CD8-positive, alpha-beta memory T cell (primary cell): ENCODE measurements at places on chromosomes 11 and 22.
A peak's percentile ranks its signal among the peaks of the same experiment; 100 is the strongest.

- no peak for DNase-seq
Observed at GRCh38 chr11:95074792-95075563, 8.3 kb downstream of the SRSF8 start.

DNA sequence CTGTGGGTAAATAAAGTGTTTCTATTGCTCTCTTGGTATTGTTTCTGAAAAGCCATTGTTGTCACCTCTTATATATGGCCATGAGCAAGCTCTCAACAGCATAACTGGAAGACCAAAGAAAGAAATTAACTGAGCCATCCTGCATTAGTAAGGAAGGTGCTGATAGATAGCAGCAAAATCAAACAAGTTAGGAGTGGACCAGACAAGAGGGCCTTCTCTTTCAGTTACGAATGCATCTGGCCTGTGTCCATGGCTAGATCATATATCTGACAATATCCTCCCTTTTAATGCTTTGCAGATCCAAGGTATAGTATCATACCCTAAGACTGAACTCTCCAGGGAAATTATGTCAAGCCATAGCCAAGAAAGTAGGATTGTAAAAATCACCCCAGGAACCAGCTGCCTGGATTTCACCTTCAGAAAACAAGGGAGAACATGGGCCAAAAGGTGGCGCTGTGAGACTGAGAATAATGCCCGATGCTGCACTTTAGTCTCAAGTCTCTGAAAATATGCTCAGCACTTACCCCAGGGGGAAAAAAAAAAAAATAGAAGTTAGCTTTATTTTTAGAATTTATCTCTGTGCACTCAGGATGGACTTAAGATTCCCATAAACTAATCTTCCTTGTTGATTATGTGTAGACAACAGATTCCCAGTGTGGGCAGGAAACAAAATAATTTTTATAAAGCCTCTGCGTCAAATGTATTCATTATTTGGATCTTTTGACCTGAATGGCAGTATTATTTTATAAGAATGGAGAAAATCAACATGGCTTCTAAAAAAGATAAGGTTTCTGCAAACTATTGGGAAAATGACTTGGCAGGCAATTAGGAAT lies 415.1 kb downstream of the ETS1 start:
- peak; percentile 72 for DNase-seq

GRCh38 chr11:1502954-1503707 lies 16.6 kb upstream of the MOB2 start:
- no peak for DNase-seq

DNA sequence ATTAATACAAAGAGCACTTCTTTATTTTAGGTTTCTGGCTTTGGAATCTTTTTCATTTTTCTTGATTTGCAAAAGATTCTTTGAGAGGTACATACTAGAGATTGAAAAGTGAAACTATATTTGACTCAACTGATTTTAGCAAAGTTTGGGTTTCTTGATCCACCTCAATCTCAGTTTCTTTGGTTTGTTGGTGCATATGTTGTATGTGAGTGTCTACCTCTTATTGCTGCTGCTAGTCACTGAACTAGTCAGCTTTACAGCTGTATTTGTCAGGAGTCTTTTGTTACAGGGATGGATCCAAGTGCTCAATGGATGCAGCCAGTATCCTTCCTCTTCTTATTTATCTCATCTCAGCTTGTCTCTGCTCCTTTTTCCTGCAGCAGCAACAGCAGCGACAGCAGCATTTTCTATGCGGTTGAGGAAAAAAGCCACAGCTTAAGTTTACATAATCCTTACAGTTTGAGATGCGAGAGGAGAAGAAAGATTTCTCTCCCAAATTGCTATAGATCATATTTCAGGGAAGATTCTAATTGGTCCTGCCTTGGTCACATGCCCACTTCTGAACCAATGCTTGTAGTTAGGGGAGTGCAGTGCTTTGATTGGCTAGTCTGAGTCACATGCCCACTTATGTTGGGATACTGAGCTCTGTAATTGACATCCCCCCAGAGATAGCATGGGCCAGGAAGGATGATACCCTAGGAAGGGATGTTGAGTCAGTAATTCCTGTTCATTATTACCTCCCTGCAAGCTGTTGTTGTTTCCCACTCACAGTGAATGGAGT lies 10.0 kb upstream of the ZNRF3 start:
- no peak for DNase-seq

DNA sequence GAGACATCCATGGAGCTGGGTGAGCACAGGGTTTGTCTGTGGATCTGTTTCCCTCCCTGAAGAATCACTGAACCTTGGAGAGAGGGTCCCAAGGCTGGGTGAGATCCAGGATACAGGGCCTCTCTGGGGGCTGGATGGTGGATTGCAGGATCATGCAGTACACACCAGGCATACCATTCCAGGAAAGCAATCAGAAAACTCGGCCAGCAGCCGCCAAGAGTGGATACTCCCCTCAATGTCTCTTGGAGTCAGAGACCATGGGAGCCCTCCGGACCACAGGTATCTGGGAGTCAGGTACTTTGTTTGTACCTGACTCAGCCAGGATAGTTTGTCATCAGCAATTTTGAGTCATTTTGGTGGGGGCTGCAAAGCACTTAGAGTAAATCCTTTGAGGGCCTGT lies 14.6 kb upstream of the SYT13 start:
- no peak for DNase-seq

DNA sequence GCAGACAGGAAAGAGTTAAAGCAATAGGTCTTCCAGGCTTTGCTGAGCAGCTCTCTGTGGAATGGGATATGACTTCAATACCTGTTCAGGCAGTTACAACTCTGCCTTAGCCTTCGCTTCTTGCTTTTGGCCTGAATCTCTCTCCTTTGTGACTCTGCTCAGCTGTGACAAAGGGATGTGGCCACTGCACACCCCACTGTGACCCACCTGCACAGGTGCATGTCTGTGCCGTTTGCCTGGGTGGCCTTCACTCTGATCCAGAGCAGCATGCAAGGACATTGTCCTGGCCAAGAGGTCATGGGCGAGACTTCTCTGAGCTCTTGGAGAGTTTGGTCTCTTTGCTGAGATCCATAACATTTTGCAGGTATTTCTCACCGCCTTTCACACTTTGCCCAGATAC lies 891.3 kb downstream of the BRD1 start:
- no peak for DNase-seq

DNA sequence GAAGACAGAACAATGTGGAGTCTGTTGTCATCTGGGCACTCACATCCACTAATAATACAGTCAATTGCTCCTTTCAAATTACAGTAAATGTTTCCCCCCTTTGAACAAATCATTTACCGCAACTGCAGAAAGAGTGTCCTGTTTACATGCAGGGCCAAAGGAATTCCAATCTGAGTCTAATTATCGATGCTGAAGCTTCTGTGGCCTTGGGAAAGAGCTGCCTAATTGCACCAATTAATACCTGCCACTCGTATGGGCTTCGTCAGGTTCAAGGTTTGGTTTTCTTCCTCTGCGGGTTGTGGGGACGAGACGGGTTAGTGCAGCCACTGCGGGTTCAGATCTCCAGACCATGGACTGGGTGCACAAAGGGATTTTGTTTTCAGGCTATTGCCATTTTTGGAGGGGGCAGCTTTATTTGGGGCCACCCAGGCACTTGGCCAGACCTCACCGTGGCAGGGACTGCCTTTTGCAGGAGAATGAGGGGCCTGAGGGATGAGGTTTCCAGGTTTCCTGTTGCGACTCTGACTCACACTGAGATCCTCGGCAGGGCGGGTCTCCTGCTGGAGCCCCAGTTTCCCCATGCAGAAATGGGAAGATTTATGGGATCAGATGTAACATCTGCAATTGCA lies 147.6 kb downstream of the MIAT start:
- no peak for DNase-seq

- DNase-seq: no peak
Observed at GRCh38 chr11:102391549-102392237, 44.7 kb downstream of the BIRC2 start.

- peak; percentile 17 for DNase-seq
Observed at GRCh38 chr22:41762980-41763779, 37.3 kb upstream of the CCDC134 start.

GRCh38 chr11:71185411-71185810 lies 67.0 kb downstream of the SHANK2 start:
- DNase-seq: no peak

- DNase-seq: no peak
Observed at GRCh38 chr11:69721745-69722144, 17.9 kb upstream of the FGF19 start.

GRCh38 chr22:31128156-31128555 lies 5.4 kb downstream of the INPP5J start:
- no peak for DNase-seq

DNA sequence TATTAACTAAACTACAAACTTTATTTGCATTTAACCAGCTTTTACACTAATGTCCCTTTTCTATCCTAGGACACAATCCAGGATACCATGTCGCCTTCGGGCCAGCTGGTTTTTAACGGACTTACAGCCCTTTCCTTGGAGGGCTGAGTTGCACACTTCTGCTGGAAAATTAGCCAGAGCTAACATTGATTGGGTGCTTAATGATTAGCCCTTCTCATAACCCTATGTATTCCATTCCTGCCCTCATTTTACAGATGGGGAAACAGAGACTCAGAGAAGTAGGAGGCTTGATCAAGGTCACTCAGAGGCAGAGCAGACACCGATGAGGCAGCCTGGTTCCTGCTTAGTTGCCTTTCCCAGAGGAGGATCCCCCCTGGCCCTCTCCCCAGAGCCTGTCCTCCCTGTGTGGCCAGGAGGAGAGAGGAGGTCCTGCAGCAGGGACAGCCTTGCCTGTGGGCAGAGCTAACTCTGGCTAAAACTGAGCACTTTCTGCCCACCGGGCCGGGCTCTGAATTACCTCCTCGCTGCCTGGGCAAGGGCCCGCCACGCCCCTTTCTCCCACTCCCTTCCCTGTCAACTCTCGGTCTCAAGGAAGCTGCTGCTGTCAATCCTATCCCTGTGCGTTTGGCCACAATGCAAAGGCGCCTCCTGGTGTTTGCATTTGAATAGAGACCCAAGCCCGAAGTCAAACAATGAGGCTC lies 59.6 kb upstream of the PAX6 start:
- DNase-seq: no peak

GRCh38 chr11:16468735-16469453 lies 112.5 kb upstream of the SOX6 start:
- no peak for DNase-seq

DNA sequence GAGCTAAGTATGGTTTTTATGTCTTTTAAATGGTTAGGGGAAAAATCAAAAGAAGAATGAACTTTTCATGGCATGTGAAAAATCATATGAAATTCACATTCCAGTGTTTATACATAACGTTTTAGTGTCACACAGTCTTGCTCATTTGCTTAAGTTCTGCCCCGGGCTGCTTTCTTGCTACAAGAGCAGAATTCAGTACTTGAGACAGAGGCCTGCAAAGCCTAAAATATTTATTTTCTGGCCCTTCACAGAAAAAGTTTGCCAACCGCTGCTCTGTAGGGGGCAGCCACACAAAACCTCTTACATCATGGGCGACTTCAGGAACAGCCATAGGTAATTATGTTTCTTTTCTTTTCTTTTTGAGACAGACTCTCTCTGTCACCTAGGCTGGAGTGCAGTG lies 1.0 kb upstream of the ATG2A start:
- DNase-seq: no peak

DNA sequence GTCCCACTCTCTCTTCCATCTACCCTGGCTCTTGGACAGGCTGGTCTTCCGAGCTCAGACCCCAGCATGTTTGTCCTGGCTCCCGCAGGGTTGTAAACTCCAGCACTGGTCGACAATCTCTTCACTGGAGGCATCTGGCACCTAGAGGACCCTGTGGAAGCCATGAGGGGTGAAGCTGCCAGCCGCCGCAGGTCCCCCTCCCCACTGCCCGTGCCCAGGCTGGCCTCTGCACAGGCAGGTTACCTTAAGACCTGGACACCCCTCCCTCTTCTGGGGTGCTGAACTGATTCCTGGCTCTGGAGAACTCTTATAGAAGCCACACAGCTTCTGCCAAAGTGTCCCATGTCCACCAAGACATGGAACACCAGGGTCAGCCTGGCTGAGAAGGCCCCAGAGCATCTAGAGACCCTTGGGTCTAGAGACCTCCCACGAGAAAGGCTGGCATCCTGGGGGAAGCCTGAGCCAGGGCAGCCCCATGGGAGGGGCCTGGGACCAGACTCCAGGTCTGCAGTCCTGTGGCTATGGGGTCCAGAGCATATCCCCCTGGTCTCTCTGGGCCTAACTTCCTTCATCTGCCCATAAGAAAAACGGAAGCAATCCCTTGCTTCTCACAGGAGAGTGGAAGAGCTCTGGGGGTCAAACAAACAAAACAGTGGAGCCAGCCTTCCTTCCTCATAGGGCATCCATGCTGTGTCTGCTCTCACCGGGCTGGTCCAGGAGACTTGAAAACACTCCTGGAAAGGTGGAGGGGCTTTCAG lies 30.6 kb downstream of the LMO1 start:
- no peak for DNase-seq

DNA sequence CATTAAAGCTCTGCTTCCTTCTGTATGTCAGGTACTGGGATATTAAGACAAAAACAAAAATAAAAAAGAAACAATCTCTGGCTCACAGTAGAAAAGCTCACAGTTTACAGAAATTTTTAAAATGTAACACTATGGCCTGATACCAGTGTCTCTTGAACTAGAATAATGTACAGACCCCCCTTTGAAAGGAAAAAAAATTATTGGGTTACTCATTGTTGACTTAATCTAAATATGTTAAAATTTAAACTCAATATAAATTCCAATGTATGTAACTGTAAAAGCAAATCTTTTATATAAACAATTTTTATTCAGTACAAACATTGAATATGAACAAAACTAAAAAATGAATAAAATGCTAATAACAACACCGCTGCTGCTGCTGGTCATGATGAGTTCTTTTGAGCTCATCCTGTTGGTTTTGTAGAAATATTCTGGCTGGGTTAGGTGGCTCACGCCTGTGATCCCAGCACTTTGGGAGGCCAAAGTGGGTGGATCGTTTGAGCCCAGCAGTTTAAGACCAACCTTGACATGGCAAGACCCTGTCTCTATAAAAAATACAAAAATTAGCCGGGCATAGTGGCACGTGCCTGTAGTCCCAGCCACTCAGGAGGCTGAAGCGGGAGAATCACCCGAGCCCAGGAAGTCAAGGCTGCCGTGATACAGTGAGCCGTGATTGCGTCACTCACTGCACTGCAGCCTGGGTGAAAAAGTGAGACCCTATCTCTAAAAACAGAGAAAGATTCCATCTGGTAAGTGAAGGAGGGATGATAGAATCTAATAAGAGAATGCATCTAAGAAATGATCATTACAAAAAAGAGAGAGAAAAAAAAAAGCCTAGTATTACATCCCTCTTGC lies 11.8 kb upstream of the KCNE3 start:
- no peak for DNase-seq

- no peak for DNase-seq
Observed at GRCh38 chr22:24536089-24536488, 18.8 kb downstream of the GUCD1 start.

GRCh38 chr11:128914216-128915148 lies 23.3 kb downstream of the KCNJ5 start:
- no peak for DNase-seq

GRCh38 chr22:48888466-48889208 lies 939.0 kb downstream of the BRD1 start:
- DNase-seq: no peak
